ENCODE measurements at places on chromosomes 5 and 9. TPM values are rescaled to one million over a fixed set of nuclear protein-coding genes. Genes with fewer than 3 reads are reported as not detected.

FLT4 gene
- total RNA-seq: 0.27 TPM

DNA sequence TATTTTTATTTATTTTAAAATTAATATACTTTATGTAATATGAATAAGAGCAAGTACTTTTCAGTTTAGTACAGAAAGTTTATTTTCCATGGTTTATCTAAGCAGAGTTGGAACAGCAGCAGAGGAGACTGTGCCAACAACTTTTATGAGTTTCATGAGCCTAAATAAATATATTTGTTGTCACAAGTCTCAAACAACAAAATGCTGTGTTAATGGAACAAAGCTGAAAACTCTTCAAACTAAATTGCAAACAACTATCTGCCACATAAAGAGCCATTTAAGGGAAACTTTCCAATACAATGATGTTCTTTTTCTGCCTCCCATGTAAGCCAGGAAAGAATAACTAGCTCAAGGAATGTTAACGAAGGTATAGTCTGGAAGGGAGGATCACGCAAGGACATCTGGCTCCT, 96.1 kb downstream of the FBN2 start:
- no peaks in the 10 kb centered on the region for H3K4me1 ChIP-seq
- no peak for DNase-seq
- H3K4me3 ChIP-seq: no peak overlapping the region
- no peaks in the 10 kb centered on the region for H3K36me3 ChIP-seq

SEMA5A gene
- total RNA-seq: 0.28 TPM

MEF2C gene
- 207 TPM for total RNA-seq

BNC2 gene
- 0.40 TPM for total RNA-seq

DNA sequence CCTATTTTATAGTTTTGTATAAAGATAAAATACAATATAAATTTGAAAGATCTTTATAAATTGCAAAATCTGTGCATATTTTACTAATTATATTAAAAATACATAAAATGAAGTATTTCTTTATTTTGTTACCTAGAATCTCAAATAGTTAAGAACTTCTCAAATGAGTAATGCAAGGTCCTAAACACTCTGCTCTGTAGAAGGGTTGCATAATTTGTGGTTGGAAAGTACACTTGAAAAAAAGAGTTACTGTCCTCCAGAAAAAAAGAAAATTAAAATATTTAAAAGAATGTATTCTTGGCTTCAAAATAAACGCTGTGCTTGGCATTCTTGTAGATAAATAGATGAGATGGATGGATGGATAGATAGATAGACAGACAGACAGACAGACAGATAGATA, 428.8 kb upstream of the CDH6 start:
- H3K27ac ChIP-seq: no peak overlapping the region
- H3K36me3 ChIP-seq: no peaks in the 10 kb centered on the region
- H3K4me3 ChIP-seq: no peak overlapping the region
- no peaks in the 10 kb centered on the region for H3K27me3 ChIP-seq
- DNase-seq: no peak

TAF11L8 gene
- total RNA-seq: not detected

FOXD4L3 gene
- total RNA-seq: 0.11 TPM

DNA sequence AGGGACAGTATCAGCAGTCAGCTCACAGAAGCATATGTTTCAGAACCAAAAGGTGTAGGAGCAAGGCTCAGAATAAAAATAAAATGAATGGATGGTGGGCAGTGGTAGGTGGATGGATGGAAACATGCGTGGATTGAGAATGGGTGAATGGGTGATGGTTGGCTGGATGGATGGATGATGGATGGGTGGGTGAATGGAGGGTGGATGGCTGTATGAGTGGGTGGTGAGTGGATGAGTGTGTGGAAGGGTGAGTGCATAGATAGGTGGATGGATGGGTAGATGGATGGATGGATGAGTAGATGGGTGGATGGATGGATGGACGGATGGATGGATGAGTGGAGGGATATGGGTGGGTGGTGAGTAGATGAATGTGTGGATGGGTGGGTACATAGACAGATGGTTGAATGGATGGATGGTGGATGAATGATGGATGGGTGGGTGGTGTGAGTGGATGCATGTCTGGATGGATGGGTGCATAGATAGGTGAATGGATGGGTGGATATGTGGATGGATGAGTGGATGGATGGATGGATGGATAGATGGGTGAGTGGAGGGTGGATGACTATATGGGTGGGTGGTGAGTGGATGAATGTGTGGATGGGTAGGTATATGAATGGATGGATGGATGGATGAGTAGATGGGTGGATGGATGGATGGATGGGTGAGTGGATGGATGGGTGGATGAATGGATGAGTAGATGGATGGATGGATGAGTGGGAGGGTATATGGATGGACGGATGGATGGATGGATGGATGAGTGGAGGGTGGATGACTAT, 164.2 kb downstream of the C9orf50 start:
- peaks cover 26% of the 10 kb centered on the region for H3K4me1 ChIP-seq
- H3K36me3 ChIP-seq: no peaks in the 10 kb centered on the region
- H3K27me3 ChIP-seq: no peaks in the 10 kb centered on the region

DNA sequence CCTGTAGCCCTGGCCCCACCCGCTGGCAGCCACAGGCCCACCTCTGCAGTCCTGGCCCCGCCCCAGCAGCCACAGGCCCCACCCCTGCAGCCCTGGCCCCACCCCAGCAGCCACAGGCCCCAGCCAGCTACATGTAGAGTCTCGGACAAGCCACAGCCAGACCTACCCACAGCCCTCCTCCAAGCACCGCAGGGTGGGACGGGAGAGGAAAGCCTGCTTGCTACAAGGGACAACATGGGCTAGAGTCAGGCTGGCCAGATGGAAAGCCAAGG, 49.5 kb upstream of the SARDH start:
- H3K36me3 ChIP-seq: peaks cover 10% of the 10 kb centered on the region
- H3K4me3 ChIP-seq: no peak overlapping the region
- H3K4me1 ChIP-seq: peaks cover 38% of the 10 kb centered on the region
- no peaks in the 10 kb centered on the region for H3K27me3 ChIP-seq
- H3K27ac ChIP-seq: peak overlapping the region; percentile 96
- DNase-seq: peak; percentile 16

DNA sequence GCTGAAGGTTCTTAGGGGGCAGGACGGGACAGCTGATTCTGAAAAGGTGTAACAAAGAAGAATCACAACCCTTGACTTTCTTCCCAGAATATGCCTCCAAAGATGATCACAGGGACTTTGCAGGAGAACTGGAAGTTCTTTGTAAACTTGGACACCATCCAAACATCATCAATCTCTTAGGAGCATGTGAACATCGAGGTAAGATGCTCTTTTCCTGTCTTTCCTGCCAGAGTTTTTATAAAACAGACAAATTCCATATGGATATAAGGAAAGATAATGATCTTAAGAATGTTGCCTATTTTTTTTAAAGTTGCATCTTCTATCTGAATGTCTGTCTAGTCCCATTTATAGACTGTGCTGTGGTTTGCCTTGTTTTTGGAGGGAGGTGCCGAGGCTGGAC, 87.9 kb downstream of the EQTN start:
- H3K36me3 ChIP-seq: no peaks in the 10 kb centered on the region
- no peak overlapping the region for H3K4me3 ChIP-seq
- no peaks in the 10 kb centered on the region for H3K4me1 ChIP-seq
- no peak for DNase-seq

- no peaks in the 10 kb centered on the region for H3K27me3 ChIP-seq
- H3K4me3 ChIP-seq: no peak overlapping the region
- H3K36me3 ChIP-seq: no peaks in the 10 kb centered on the region
- H3K4me1 ChIP-seq: no peaks in the 10 kb centered on the region
- DNase-seq: no peak
- H3K27ac ChIP-seq: no peak overlapping the region
Measured at GRCh38 chr9:115694014-115694413, 459.6 kb upstream of the PAPPA start.

GRCh38 chr5:153974131-153974812, 64.4 kb downstream of the FAM114A2 start:
- no peak overlapping the region for H3K4me3 ChIP-seq
- no peak overlapping the region for H3K27ac ChIP-seq
- DNase-seq: no peak
- H3K36me3 ChIP-seq: no peaks in the 10 kb centered on the region
- H3K27me3 ChIP-seq: peaks cover 2% of the 10 kb centered on the region
- no peaks in the 10 kb centered on the region for H3K4me1 ChIP-seq

RAD17 gene
- total RNA-seq: 32.7 TPM

GRCh38 chr5:5432020-5432707, 9.7 kb downstream of the ICE1 start:
- DNase-seq: no peak
- peaks cover 9% of the 10 kb centered on the region for H3K4me1 ChIP-seq
- H3K36me3 ChIP-seq: no peaks in the 10 kb centered on the region
- no peak overlapping the region for H3K4me3 ChIP-seq

DNA sequence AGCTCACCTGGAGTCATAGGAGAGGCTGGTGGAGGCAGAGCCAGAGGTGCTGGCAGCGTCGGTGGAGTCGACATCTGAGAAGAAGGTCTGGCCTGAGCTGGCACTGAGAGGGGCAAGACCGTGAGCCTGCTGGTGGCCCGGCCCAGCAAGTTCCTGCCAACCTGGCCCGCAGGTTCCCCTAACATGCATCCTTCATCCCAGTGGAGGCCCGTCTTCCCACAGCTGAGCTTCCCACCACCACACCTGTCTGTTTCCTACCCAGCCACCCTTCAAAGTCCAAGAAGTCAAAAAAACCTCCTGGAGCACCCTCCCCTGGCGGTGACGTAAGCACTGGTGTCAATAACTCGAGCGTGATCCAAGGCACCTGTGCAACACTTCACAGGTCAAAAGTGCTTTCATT, 16.9 kb downstream of the PHF19 start:
- no peak overlapping the region for H3K4me3 ChIP-seq
- H3K27ac ChIP-seq: no peak overlapping the region
- peaks cover 53% of the 10 kb centered on the region for H3K36me3 ChIP-seq
- H3K27me3 ChIP-seq: no peaks in the 10 kb centered on the region

PTGS1 gene
- total RNA-seq: 1.2 TPM

- no peak for DNase-seq
- H3K36me3 ChIP-seq: no peaks in the 10 kb centered on the region
- no peak overlapping the region for H3K4me3 ChIP-seq
- no peaks in the 10 kb centered on the region for H3K4me1 ChIP-seq
Measured at GRCh38 chr9:110605565-110605964, 26.0 kb upstream of the SVEP1 start.

RPL7A gene
- 4,036 TPM for total RNA-seq

GRCh38 chr5:139711067-139711905, 63.1 kb downstream of the CXXC5 start:
- H3K4me3 ChIP-seq: peak overlapping the region; percentile 75
- peaks cover 6% of the 10 kb centered on the region for H3K27me3 ChIP-seq
- H3K36me3 ChIP-seq: no peaks in the 10 kb centered on the region
- peaks cover 21% of the 10 kb centered on the region for H3K4me1 ChIP-seq
- no peak for DNase-seq

GABRP gene
- not detected for total RNA-seq

DNA sequence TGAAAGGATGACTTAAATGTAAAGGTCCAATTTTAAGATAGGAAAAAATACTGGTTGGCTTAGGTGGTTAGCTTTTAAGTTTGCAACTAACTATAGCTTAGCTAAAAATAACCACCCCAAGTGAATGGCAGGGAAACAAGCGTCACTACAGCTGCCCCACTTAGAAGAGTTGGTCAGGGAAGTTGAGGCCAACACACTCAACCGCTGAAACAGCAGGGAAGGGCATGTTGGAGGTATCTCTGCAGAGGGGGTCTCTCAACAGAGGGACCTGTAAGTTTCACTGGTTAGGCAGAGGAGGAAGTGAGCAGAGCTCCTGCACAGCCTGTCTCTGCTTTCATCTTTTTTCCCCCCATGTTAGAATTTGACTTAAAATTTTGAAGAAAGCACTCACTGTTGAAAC, 75.3 kb downstream of the LHFPL2 start:
- H3K4me1 ChIP-seq: peaks cover 29% of the 10 kb centered on the region
- peak overlapping the region; percentile 16 for H3K4me3 ChIP-seq
- no peaks in the 10 kb centered on the region for H3K27me3 ChIP-seq
- DNase-seq: peak; percentile 62
- H3K36me3 ChIP-seq: no peaks in the 10 kb centered on the region

NR2F1-AS1 gene
- 0.19 TPM for total RNA-seq

DNA sequence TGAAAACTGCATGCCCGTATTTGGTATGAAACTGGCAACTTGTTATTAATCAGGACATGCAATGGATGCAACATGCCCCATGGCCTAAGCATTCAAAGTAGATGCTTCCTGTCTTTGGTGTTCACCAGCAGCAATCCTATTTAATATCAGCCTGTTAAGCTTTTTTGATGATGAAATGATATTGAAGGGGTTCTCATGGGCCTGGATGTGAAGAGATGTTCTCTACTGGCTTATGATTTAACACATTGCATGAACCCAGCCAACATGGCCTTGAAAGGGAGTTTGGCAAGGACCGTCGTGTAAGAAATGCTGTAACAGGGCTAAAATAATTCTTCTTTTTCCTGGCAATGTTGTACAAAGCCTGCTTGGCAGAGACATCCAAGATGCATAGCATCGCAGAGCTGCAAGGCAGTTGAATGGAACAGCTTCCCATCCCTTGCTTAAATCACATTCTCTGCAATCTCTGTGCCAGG, 111.2 kb downstream of the SMARCA2 start:
- H3K27ac ChIP-seq: peak overlapping the region; percentile 6
- DNase-seq: no peak
- no peak overlapping the region for H3K4me3 ChIP-seq
- no peaks in the 10 kb centered on the region for H3K27me3 ChIP-seq
- peaks cover 23% of the 10 kb centered on the region for H3K36me3 ChIP-seq

STOML2 gene
- total RNA-seq: 210 TPM

DNA sequence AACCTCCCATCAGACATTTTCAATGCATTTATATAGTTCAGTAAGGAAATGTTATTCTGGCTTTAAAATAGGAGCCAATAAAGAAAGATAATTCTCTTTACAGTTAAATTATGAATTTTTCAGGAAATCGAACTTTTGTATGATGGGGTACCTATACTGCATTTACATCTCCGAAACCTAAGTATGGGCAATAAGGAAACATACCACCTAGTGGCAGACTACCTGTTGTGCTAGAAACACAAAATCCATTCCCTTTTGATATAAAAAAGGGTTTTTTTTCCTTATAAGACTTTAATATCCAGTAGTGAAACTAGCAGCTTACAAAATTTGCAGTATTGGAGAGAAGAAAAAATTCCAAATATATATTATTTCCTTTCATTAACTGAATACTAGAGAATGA, 21.3 kb upstream of the VLDLR start:
- no peaks in the 10 kb centered on the region for H3K27me3 ChIP-seq
- no peak overlapping the region for H3K4me3 ChIP-seq
- H3K27ac ChIP-seq: no peak overlapping the region
- no peak for DNase-seq

HTR4 gene
- not detected for total RNA-seq

- H3K4me3 ChIP-seq: no peak overlapping the region
- H3K36me3 ChIP-seq: no peaks in the 10 kb centered on the region
- no peaks in the 10 kb centered on the region for H3K4me1 ChIP-seq
- no peaks in the 10 kb centered on the region for H3K27me3 ChIP-seq
- no peak overlapping the region for H3K27ac ChIP-seq
Measured at GRCh38 chr9:108687006-108687987, 168.5 kb downstream of the ACTL7B start.

DNA sequence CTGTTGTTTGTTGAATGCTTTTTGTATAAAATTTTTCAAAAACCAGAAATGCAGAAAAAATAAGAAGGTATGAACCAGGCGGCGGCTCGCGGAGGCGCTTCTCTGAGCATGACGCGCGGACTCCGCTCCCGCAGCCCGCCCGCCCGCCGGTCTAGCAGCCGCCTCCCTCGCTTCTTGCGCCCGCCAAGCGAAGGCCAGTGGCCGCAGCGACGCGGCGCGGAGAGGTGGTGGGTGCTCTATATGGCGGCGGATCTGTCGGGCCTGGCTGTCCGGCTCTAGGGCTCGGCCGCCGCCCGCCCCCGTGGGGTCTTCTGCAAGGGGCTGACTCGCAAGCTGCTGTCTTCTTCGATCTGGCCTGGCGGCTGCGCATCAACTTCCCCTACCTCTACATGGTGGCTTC, 93.8 kb downstream of the ANKRD18A start:
- no peak for DNase-seq
- no peaks in the 10 kb centered on the region for H3K36me3 ChIP-seq
- no peak overlapping the region for H3K4me3 ChIP-seq
- H3K27ac ChIP-seq: no peak overlapping the region

Data from GM12878 (cell line).